NK-92 treated with Interleukin-12 subunit alpha and Interleukin-12 subunit beta, amount 100 ng/mL, for 24 hours (cell line): ENCODE measurements at places on chromosomes 6 and 20.

- DNase-seq, result no peak
Measured at GRCh38 chr6:52983159-52983848, 11.8 kb downstream of the GSTA4 start.

DNA sequence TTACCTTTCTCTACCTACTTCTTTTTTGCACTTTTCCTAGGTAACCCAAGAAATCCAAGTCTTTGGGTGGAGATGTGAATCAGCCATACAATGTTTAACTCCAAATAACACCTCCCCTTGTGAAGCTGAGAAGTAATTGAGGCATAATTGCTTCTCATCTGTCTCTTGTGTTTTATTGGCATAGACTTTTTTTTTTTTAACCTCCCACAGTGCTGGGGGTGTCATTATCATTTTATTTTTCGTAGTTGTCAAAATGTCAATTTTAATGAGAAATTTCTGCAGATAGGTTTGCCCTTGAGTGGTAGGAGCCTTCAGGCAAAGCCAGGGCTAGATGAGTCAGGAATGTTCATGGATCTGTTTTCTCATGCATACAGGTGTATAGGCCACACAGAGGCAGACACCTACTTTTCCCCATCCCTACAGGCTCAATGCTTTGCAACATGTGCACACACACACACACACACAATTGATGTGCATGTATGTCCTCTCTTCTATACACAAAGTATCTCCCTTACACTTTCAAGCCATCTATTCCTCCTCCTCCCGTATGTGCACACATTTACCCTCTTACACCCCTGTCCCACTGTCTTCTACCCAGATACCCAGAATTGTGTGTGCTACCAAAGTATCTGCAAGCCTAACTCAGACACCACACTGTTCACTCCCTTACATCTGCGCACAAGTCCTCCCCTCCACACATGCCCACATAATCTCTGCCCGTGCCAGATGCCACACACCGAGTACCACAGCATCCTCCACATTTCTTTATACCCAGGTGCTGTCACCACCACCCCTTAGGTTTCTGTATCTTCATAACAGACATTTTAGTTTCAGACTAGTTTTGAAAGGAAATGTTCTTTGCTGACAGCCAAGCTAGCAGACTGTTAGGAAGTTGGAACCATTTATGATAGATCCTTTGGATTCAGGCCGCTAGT, 22.0 kb downstream of the RALY start:
- DNase-seq, result no peak

- no peak for DNase-seq
Measured at GRCh38 chr20:38840053-38840893, 34.8 kb downstream of the PPP1R16B start.

DNA sequence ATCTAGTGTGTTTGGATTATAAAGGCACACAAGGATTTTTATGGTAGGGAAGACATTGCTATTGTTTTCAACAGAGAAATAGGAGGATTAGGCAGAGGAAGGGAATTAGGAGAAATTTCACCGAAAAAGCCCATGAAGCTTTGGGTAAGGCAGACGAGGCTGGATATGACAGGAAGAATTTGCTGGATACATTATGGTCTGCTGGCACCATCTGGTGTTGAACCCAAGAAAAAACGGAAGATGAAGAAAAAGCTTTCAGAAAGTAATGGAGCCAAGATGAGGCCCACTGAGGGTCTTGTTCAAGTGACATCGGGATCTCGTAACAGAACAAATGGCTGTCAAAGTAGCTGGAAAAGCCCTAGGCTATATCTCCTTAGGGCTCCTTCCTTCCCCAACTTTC, 56.5 kb downstream of the OR2J2 start:
- no peak for DNase-seq

GRCh38 chr6:27273783-27274182, 26.3 kb downstream of the PRSS16 start:
- no peak for DNase-seq

DNA sequence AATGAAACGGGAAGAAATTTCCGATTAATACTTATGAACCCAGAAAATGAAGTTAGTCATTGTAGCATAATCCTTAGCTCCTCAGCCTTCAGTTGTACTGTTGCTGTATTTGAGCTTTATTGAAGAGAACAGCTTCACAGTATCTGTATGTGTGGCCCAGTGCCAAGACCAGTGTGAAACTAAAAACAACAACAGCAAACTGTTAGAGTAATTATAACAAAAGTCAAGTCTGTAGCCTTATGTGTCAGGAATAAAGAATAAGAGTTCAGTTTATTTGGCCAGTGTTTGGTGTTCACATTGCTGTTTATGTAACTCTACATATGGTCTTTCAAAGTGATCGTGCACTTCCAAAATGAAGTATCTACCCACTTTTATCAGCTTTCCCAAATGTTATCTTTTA, 70.9 kb downstream of the ARID1B start:
- no peak for DNase-seq

DNA sequence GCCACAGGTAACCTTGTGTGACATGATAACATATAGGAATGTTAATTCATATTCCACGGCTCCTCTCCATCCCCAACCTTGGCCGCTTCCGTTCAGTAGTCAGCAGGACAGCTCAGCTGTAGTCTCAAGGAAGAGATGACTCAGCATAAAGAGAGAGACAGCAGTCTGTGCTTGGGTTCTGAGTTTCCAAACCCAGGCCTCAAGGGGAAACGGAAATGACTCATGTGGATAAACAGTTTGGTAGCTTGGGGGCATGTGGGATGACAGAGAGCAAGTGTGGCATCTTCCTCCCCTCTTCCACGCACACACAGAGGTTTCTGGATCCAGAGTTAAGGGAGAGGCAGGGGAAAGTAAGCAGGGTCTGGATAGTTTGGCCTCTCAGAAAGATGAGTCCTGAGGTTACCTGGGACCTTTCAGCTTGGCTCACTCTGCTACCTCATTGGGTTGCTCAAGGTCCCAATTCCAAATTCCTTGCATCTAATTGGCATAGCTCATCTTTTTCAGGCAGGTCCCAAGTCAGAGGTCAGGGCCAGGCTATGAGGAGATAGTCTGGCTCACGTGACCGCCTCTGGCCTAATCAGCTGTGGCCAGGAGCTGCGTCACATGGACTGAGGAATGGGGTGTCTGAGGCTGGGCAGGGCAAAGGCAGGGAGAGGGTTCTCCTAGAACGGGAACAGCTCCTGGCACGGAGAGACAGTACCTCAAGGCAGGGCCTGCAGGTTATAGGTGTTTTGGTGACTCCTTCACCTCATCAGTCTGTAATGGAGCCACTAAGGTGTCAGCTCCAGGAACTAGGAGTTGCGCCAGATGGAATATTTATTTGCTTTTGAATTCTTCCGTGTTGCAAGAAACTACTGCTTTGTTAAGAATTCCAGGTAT, 36.5 kb upstream of the MLN start:
- peak; percentile 65 for DNase-seq

DNA sequence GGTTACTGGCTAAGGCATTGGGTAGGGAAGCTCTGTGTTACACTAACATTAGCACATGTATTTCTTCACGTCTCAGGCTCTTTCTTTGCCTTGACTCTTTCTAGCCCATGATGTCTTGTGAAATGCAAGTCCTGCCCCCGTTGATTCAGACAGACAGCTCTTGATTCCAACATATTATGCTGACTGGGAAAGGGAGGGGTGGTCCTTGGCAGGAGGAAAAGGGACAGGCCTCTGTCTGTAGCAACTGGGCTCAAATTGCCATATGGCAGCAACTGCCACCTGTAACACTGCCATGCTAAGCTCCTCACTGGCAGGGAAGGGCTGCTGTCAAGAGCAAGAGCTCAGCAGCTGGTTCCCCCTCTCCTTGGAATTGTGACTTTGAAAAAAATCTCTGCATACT, 5.7 kb upstream of the KCNK15 start:
- DNase-seq, result no peak

DNA sequence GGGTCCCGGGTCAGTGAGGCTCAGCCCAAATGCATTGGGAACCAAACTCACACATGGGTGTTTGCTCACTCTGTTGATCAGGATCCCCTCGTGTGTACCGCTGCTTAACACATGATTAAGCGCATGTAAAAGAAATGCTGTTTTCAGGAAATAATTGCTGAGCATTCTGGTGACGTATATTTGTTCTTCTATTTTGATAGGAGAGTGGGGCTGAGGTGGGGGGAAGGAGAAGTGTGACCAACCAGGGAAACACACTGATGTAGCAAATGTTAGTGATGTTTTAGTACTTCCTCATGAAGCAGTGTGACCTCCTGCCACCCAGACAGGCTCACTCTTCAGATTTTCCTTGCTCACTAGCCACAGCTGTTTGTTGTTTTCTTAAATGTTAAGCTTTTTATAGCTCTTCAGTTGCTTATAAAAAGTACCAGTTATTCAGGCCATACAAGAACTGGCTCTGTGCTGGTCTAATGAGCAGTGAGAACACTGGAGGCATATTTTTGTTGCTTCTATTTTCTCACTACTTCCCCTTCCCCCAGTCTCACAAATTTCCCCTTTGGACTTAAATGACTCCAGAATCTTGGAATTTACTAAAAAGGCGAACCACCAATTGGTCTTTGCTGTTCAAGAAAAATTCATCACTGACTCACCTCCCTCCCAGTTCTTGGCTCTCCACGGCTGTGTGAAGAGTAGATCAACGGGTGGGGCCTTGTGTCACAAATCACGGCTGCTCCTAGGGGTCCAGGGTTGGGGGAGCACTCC, 79.2 kb upstream of the BACH2 start:
- DNase-seq, result no peak

DNA sequence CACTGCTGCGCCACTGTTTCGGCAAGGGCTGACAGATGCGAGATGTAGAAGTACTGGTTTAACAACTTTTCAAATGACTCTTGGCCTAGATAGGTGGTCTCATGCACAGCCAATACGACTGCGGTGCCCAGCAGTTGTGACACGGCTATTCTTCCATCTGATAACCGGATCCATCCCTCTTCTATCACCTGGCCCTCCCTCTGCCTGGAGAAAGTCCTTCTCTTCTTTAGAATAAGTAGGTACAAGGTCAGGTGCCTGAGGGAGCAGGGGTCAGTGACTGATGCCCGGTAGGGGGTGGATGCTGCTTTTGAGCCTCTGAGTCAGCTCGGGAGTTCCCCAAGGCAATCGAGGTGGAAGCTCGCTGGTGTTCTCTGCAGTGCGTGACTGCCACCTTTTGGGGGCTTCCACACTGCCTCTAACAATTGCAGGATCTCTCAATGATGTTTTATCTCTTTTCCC, 166.8 kb upstream of the GRIK2 start:
- DNase-seq, result peak; percentile 48

DNA sequence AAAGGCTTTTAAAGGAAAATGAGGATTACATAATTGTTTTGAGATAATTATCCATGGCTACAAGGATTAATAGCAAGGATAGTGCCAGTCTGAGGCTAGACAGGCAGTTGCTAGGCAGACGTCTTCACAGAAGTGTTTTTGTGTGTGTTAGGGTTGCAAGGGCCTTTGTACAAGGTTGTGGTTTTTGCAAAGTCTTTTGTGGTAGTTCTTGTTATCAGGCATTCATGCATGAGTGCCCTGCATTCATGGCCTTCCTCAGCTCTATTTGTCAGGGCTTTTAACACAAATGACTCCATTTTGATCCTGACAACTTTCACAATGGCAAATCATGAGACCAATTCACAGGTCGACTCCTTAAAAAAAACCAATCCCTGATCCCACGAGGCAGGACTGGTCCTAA, 68.1 kb upstream of the TXNDC5 start:
- no peak for DNase-seq

DNA sequence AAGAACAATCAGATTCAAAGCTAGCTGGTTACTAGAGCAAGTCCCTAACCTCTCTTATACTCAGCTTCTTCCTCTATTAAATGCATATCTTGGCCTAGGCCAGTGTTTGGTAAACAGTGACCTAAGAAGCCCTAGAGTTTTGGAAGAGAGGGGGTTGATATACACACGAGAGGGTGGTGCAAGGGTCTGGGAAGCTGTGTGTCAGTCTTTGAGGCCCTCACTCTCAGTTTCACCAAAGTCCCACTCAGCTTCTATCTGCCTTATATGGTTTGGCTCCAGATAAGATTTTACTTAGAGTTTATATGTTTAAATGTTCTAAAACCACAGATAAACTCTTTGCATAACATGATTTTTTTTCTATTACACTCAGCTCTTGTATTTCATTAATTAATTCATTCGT, 526.1 kb upstream of the BTBD3 start:
- no peak for DNase-seq

DNA sequence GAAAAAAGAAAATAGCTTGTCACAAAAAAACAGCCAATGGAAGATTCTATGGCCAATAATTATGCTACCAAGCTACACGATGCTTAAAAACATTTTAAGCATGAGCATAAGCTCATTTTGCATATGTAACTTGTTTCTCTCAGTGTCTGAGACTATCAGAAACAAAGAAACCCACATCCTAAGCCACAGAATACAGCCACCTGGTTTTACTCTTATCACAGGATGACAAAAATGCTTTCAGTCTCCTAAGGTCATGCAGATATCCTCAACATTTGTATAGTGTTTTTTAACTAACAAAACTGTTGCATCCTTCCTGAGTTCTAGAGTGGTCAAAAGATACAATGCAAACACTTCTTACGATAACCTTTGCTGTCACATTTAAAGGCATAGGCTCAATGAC, 172.1 kb upstream of the RUNX2 start:
- DNase-seq, result no peak

- DNase-seq, result no peak
Measured at GRCh38 chr6:98047871-98048270, 764.9 kb upstream of the MMS22L start.

DNA sequence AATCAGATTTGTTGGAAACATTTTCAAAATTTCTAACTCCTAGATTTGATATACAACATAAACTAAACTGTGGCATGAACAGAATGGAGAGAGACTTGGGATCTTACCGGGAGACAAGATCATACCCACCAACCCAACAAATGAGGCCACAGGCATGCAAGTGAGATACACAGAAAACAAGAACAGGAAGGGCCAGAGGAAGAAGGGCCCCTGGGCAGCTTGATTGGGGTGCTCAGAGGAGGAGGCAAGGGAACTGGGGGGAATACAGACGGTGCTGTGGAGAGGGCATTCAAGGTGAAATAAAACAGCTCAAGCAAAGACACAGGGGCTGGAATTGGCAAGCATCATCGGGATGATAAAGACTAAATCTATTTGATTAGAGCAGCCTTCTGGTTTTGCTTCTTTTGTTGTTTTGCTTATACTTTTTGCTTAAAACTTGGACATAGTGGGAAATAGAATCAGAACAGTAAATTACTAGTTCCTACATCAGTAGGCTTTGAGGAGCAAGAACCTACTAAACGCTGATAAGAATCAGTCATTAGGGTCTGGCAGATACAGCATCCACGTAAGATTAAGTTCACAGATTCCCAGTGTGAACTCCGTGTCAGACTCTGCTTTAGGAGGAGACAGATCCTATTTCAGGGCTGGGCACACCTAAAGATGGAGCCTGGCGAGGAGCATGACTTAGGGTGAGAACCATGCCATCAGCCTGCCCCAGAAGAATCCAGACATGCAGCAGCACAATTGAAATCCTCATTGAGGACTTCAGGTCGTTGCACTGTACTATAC, 3.5 kb upstream of the RAMACL start:
- DNase-seq, result no peak

DNA sequence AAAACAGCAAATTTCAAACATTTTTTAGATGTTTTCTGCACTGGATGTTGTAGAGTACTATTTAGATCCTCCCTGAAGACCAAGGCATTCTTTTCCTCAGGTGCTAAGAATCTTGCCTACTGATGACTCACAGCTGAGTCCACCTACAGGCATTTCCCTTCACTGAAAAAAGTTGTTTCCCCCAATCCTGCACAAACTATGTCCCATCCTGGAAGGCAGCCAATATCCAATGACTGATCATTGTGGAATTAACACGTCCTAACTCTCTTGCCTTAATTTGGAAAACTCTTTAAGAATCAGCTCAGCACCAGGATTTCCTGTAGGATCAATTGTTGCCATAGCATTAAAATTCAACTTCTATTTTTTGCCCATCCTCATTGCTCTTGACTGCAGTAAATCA, 268.4 kb upstream of the IRAK1BP1 start:
- no peak for DNase-seq
